ENCODE measurements at places on chromosomes 6 and 20.
A peak's percentile ranks its signal among the peaks of the same experiment; 100 is the strongest.

- ATAC-seq, result no peak
Measured at GRCh38 chr20:59145924-59146779, 17.5 kb upstream of the ZNF831 start.

DNA sequence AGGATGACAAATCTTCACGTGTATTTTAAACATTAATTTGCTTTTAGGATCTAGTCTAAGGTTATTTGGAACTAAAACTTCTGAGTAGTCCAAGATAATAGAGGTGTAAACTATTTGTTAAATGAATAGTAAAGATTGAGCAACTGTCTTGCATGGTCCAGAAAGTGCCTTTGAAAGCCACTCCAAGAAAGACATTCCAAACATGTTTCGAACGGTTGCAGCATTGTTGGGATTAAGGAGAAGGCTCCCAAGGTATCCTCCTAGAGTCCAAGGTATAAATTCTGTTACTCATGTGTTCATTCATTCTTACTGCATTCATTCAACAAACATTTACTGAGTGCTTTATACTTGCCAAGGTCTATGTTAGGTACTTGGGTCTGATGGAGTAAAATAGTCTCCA lies 28.8 kb upstream of the MYLK2 start:
- no peak for ATAC-seq

DNA sequence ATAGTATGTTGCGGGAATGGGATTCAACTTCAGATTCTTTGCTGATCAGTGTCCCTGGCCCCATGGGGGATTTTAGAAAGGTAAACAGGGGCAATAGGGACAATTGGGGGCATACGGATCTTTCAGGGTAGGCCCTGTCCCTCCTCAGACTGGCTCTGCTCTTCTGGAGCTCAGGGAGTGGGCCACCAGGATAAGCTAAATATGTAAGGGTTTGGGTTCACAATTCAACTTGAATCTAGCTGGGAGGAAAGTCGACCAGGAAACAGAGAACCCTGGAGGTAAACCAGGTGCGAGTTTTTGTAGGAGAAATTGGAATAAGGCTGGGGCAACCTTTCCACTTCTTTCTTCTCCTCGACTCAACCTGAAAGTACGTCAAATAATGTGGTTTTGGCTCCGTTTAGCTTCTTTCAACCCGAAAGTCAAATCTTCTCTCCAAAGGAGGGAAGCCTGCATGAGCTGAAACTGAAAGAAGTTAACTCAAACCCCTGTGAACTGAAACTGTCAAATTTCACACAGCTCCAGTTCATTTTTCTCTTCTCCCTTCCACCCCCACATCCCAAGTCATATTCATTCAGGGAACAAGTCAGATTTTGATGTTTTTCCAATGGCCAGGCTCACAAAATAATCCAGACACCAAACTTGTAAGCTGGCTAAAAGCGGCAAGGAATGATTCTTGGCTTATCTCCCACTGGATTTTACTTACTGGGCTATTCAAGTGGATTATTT lies 278.2 kb downstream of the CLIC5 start:
- no peak for ATAC-seq

GRCh38 chr6:5191722-5192121 lies 69.0 kb downstream of the LYRM4 start:
- ATAC-seq, result no peak

DNA sequence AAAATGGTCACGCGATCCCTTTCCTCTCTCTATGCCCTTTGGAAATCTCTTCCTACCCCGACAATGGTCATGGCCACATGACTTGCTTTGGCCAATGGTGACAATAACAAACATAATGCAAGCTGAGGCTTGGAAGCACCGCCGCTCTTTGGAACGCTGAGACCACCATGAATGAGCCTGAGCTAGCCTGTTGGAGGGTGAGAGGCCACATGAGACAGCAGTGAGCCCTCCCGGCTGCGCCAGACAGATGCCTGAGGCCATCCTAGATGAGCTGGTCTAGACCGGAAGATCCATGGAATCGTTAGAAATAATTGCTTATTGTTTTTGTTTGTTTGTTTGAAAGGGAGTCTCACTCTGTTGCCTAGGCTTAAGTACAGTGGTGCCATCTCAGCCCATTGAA lies 64.2 kb downstream of the STK35 start:
- ATAC-seq, result no peak

- no peak for ATAC-seq
Measured at GRCh38 chr6:17120019-17120418, 18.2 kb downstream of the STMND1 start.

DNA sequence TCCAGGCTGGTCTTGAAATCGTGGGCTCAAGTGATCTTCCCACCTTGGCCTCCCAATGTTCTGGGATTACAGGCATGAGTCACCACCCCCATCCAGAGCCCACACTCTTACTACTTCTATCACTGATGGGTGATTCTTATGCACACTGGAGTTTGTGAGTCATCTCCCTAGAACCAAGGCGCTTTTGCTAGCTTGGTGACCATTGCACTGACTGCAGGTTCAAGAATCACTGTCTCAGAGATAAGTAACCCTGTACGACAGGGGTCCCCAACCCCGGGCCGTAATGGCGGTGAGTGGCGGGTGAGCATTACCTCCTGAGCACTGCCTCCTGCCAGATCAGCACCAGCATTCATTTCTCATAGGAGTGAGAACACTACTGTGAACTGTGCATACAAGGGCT lies 118.8 kb downstream of the MAP3K7 start:
- no peak for ATAC-seq

DNA sequence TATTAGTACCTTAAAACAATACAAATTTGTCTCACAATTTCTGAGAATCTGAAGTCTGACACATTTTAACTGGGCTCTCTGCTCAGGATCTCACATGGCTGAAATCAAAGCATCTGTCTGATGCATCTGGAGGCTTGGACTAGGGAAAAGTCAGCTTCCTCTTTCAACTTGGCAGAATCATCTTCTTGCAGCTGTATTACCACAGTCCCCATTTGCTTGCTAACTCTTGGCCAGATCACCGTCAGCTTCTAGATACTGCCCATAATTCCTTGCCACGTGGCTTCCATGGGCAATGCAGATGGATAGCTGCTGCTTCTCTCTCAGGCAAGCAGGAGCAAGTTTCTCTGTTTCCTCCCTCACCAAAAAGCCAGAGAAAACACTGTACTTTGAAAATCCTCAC lies 1106.4 kb upstream of the CITED2 start:
- peak; percentile 75 for ATAC-seq

GRCh38 chr6:24574809-24575208 lies 71.2 kb downstream of the KIAA0319 start:
- no peak for ATAC-seq

DNA sequence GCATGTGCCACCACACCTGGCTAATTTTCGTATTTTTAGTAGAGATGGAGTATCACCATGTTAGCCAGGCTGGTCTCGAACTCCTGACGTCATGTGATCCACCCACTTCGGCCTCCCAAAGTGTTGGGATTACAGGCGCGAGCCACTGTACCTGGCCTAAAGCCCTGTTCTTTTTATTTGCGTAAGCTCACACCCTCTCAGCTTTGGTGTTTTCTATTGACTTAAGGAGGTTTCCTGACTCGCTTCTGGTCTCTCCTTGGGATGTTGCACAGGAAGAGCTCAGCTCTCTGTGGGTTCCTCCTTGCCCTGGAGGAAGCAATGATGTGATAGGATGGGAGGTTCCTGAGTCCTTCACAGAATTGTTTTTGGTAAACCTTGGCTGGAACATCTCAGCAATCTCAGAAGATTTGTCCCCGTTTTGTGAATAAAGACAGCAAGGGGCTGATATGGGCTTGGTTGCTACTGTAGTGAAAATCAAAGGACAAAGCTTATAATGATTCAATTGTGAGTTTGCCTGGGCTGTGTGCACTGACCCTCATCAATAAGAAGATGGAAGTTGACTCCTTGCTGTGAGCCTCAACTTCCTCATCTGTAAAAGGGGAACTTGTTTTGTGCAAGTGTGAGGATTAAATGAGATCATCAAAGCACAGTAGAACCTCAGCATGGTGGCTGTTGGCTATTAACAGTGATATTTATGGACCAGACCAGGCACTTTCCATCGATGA lies 27.0 kb downstream of the TOX2 start:
- no peak for ATAC-seq

DNA sequence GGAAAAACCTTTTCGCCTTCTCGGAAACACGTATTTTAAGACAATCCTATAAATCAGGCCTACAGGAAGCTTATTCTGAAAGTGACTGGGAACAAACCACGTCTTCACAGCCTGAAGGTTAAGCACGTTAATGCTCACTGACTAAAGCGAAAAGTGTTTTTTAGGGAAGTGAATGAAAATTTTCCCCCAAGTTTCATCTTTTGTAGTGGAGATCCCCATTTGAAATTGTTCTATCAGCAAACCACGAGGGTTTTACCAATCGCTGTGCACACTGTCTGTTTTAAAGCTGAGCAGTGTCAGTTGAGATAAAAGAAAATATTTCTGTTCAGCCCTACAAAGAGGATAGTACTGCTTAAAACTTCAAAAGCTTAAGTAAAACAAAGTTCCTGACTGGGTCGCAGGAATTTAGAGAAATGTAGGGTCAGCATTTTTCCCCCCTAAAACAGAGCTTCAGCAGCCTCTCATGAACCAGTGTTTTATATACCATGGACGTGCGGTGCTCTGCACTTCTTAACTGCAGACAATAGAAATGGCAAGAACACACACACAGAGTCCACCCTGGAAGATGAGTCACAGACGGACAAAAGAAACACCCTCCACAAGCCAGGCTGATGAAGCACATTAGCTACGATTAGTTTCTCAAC lies 34.9 kb downstream of the SLC22A23 start:
- ATAC-seq, result no peak

DNA sequence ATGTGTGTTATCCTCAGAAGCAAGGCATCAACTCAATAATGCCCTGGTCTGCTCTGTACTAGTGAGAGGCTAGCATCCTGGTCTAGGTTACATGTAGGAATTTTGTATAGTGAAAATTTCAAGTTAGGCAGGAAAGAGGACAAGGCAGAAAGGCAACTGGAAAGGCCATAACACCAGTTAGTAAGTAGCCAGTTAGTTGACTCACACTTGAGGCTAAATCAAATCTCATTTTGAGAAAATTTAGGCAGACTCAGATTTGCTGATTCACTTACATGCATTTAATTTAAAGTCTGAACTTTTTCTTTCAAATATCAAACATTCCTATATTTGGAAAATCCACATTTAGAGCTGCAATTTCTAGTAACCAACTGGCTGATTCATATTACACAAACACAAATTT lies 184.5 kb upstream of the TCF21 start:
- ATAC-seq, result no peak

DNA sequence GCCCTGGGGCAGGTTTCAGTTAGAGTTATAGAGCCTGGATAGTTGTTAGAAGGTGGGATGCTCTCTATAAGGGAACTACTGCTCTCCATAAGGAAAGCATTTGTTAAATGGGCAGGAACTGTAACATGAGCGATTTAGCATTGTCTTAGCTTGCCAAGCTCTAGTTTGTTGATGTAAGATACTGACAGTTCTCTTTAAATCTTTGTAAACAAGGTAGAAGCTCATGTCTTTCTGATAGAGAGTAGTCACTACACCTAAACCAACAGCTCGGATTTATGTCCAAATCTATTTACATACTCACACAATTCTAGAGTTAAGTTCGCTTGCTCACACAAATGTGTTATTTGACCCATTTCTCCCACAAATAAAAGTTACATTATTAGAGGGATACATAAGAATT lies 87.3 kb downstream of the PLCB1 start:
- ATAC-seq, result no peak

- ATAC-seq, result no peak
Measured at GRCh38 chr6:164010441-164011103, 596.1 kb downstream of the QKI start.

DNA sequence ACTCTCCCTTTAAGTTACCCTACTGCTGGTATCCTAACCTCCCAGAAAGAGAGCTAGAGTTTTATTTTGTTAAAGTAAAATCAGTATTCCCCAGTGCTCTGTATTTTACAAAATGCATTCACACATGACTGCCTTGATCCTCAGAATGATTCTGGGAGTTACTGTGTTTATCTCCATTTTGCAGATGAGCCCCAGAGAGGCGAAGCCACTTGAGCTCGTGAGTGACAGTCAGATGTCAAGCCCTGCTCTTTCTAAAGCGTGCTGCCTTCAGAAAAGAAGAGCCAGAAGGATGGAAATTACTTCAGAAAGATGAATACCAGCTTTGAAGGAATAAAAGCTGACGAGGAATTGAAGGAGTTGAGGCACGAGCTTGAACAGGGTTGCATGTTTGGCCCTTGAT lies 14.1 kb upstream of the OSER1 start:
- no peak for ATAC-seq

DNA sequence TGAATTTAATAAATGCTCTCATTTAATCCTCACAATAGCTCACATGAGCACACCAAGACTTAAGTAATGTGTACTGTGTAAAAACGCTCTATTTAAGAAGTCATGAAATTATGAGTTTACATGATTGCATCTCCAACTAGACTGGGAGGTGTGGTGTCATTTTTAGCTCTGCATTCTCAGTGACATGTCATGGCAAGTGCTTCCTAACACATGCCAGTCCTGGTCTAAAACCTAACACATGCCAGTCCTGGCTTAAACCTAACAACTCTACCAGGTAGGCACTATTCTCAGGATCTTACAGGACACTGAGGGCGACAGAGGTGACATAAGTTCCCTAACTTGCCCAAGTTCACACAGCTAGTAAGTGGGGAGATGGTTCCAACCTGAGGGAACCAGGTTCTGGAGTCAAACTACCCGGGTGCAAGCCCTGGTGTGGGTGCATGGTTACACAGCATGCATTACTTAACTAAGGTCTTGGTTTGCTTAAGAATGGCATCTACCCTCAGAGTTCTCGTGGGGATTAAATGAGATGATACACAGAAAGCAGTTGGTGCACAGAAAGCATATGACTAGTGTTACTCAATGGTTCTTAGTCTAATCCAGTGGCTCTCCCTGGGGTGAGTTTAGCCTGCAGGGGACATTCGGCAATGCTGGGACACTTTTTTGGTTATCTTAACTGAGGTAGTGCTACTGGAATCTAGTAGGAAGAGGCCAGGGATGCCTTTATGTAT lies 14.7 kb downstream of the CLDN20 start:
- no peak for ATAC-seq

GRCh38 chr6:81997090-81997926 lies 244.8 kb upstream of the TENT5A start:
- no peak for ATAC-seq

- ATAC-seq, result peak; percentile 44
Measured at GRCh38 chr20:1330075-1330830, 1.3 kb upstream of the SDCBP2 start.

GRCh38 chr20:3040086-3040485 lies 3.3 kb upstream of the GNRH2 start:
- ATAC-seq, result no peak

DNA sequence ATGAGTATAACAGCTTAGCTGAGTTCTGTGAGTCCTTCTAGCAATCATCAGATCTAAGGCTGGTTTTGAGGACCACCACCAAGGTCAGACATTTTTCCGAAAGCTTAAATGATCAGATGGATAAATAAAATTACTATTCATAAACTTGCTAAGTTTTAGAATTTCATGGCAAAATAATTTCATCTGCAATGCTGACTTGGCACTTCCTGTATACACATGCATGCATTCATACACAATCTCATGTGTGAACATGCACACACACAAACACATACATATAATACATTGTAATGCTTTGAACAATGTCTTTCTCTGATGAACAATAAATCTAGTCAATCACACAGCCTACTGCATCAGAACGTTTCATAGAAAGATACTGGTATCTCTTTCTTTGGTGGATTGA lies 1068.3 kb downstream of the HACE1 start:
- ATAC-seq, result no peak

- ATAC-seq, result no peak
Measured at GRCh38 chr6:86682297-86682696, 255.0 kb upstream of the HTR1E start.

Data from gastroesophageal sphincter (tissue), 4 donors.